ENCODE measurements at places on chromosomes 5 and 9.

DNA sequence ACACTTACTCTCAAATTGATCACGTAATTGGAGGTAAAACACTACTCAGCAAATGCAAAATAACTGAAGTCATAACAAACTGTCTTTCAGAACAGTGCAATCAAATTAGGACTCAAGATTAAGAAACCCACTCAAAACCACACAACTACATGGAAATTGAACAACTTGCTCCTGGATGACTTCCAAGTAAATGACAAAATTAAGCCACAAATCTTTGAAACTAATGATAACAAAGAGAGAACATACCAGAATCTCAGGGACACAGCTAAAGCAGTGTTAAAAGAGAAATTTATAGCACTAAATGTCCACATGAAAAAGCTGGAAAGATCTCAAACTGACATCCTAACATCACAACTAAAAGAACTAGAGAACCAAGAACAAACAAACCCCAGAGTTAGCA is 540.5 kb upstream of the CDH18 start:
- DNase-seq, result no peak
- H3K4me3 ChIP-seq, result no peak overlapping the region
- no peaks in the 10 kb centered on the region for H3K36me3 ChIP-seq

DNA sequence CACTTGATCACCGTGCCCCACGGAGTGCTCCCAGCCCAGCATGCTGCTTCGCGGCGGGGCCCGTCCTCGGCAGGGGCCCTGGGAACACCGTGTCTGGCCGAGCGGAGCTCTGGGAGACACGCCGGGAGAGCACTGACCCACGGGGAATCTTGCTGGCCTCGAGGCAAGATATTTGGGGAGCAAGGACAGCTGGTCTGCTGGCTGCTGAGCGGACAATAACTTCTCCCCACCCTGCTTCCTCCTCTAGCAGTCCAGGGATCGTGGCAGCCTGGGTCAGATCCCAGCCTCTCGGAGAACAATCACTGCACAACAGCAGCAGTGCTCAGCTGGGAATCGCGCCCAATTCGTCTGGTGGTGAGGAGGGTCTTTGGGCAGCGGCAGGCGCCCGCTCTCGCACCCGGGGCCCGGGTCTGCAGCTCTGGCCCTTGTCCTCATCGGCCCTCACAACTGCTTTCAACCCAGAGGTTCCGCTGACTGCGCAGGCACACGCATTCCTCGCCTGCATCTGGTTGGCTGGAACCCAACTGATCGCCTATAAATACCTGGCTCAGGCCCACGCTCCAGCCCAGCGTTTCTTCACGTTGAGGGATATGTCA is 43.4 kb downstream of the DBH start:
- no peak overlapping the region for H3K4me3 ChIP-seq
- no peaks in the 10 kb centered on the region for H3K36me3 ChIP-seq
- peak overlapping the region; percentile 55 for H3K27ac ChIP-seq
- peaks cover 3% of the 10 kb centered on the region for H3K27me3 ChIP-seq
- peaks cover 64% of the 10 kb centered on the region for H3K4me1 ChIP-seq

GRCh38 chr5:169944922-169945680 is 35.2 kb downstream of the INSYN2B start:
- no peaks in the 10 kb centered on the region for H3K27me3 ChIP-seq
- peaks cover 7% of the 10 kb centered on the region for H3K4me1 ChIP-seq
- H3K36me3 ChIP-seq, result no peaks in the 10 kb centered on the region
- no peak overlapping the region for H3K27ac ChIP-seq
- DNase-seq, result no peak

GRCh38 chr9:89843591-89843990 is 238.8 kb downstream of the GADD45G start:
- no peak for DNase-seq
- no peaks in the 10 kb centered on the region for H3K27me3 ChIP-seq
- H3K36me3 ChIP-seq, result no peaks in the 10 kb centered on the region
- H3K27ac ChIP-seq, result no peak overlapping the region

GRCh38 chr9:34663303-34663605 is 797 bp upstream of the CCL27 start:
- DNase-seq, result no peak
- H3K27me3 ChIP-seq, result no peaks in the 10 kb centered on the region
- no peak overlapping the region for H3K27ac ChIP-seq

- peaks cover 4% of the 10 kb centered on the region for H3K4me1 ChIP-seq
- no peak overlapping the region for H3K27ac ChIP-seq
- no peak for DNase-seq
- no peaks in the 10 kb centered on the region for H3K27me3 ChIP-seq
- no peaks in the 10 kb centered on the region for H3K36me3 ChIP-seq
- no peak overlapping the region for H3K4me3 ChIP-seq
These were observed 82.1 kb downstream of the CCDC192 start for GRCh38 chr5:127785098-127785927.

All from muscle of leg (tissue), 16 donors.